ENCODE measurements at places on chromosomes 6 and 20.
A peak's percentile ranks its signal among the peaks of the same experiment; 100 is the strongest.

DNA sequence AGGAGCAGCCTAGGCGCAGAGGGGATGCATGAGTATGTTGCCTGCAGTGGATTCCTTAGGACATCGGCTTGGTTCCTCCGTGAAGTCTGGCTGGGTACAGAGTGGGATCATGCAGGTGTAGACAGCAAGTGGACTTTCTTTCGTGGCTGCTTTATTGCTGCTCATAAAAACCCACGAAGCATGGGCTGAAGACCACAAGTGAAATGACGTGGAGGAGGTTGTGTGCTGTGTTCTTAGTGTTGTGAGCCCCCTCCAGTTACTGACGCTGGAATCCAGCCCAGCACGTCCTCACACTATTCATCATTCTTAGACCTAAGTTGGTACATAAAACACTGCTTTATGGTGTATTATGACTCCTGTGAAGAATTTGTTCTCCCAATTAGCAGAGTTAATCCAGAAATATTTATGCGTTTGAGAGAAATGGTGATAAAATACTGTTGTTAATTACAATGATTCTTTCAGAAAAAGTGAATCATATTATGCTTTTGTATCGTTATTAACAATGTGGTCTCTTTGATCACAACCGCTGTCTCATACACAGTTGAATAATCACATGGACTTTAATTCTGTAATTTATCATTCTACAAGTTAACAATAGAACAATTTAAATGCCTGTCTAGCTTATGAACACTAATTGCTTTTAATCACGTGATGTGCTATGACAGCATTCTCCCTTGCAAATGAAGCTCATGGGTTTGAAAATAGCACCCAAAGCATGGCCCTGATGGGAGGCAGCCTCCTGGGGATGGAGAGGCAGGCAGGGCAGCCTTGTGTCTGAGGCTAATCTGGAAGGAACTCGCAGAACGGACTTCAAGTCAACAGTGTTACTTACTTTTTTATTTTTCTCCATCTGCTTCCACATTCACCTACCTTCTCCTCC lies 233.9 kb upstream of the SYNDIG1 start:
- no peak for DNase-seq

GRCh38 chr6:111038534-111039252 lies 48.6 kb upstream of the SLC16A10 start:
- DNase-seq = no peak

- DNase-seq = no peak
These were observed 117.6 kb upstream of the ZFP64 start for GRCh38 chr20:52309181-52309580.

- DNase-seq = peak; percentile 19
These were observed 106.1 kb downstream of the TFAP2C start for GRCh38 chr20:56735084-56735642.

- DNase-seq = no peak
These were observed 109.4 kb downstream of the TBXT start for GRCh38 chr6:166058064-166058739.

DNA sequence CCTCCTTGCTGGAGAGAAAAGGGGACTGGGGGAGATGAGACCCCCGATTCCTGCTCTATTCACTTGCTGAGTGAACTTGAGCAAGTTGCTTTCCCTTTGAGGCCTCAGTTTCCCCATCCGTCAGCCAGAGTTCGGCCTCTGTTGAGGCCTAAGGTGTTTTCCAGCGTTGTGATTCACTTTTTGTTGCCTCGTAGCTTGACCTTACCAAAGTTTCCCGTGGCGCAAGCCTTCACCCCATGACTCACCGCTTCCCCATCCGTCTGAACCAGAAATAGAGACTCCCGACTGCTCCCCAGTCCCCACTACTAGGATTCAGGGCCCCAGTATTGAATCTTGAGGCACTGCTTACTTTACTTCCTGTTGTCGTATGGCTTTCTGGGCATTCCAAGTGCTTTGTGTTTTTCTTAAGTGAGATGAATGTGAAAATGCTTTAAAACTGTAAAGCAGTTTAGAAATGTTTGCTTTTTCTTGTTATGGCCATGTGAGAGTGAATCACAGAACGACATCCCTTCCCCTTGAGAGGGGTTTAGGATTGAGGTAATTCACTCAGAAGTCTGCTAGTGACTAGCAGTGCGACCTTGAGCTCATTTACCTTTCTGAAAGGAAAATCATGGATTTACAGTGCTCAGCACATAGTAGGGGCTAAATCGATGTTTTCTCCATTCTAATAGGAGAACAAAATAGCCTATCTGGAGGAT lies 1.2 kb downstream of the CHMP4B start:
- no peak for DNase-seq

GRCh38 chr6:105519954-105520353 lies 117.1 kb upstream of the PREP start:
- no peak for DNase-seq

DNA sequence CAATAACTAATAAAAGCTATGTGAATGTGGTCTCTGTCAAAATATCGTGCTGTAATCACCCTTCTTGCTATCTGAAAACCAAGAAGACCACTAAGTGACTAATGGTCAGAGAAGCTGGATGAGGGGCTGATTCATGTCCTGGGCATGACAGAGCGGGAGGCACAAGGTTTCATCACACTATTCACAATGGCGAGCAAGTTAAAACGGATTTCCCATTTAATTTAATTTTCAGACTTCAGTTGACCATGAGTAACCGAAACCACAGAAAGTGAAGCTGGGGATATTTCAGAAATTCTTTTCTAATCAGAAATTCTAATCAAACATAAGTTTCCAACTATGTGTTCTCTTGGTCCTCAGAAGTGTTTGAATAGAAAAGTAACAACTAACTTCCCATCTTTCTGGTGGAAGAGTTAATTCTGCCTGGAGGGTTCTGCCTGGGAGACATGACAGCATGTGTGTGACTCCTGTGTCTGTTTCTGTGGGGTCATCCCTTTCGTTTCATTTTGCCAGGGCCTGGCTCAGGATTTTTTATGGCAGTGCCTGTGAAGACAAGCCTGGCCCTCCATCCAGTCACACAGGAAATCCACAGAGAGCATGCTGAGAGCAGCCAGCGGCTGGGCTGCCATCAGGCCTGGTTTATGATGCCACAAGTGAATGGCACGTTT lies 98.9 kb downstream of the FAM120B start:
- no peak for DNase-seq

DNA sequence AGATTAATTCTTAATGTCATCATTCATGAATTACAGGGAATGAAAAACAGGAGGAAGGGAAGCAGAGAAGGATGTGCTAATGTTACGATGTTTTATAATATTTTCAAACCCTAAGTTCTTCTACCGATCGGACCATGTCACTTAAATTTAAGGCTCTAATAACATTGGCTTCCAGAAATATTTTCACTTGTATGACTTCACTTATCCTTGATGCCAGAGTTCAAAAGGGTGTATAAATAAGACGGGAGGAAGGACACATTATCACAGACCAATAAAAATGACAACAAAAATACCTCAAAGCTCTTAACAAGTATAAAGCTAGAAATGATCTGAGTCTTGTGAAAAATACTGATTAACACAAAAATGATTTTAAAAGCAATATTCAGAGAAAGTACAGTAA lies 370.4 kb upstream of the CITED2 start:
- no peak for DNase-seq

DNA sequence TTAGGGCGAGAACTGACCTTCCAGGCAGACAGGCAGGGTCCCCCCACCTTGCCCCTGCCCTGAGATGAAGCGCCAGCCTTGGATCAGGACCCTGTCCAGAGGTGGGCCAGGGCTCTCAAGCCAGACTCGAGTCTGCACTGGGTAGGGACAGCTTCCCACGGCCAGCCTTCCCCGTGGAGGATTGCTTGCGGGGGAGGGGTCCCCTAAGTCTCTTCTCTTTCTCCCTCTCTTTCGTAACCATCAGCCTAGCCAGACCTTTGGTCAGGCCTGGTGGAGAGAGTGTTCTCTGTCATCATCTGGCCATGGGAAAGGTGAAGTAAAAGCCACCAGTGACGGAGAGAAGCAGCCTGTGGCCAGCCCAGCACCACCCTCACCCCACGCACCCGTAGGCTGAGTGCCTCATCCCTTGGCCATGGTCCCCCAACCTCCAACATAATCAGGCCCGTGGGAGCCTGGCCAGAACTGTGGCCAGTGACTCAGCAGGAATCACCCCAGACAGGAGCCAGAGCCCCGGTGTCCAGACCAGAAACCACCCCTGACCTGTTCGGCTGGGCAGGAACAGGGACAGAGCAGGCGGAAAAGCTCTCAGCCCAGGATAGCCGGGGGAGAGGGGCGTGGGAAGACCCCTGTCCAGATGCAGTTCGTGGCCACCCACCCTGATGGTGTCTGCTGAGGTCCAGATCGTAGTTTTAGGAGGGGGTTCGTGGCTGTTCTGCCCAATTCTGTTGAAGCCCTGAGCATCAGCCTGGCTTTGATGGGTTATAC lies 47.1 kb downstream of the SNAI1 start:
- no peak for DNase-seq

- DNase-seq = no peak
These were observed 41.0 kb upstream of the MRPS18A start for GRCh38 chr6:43728586-43728985.

DNA sequence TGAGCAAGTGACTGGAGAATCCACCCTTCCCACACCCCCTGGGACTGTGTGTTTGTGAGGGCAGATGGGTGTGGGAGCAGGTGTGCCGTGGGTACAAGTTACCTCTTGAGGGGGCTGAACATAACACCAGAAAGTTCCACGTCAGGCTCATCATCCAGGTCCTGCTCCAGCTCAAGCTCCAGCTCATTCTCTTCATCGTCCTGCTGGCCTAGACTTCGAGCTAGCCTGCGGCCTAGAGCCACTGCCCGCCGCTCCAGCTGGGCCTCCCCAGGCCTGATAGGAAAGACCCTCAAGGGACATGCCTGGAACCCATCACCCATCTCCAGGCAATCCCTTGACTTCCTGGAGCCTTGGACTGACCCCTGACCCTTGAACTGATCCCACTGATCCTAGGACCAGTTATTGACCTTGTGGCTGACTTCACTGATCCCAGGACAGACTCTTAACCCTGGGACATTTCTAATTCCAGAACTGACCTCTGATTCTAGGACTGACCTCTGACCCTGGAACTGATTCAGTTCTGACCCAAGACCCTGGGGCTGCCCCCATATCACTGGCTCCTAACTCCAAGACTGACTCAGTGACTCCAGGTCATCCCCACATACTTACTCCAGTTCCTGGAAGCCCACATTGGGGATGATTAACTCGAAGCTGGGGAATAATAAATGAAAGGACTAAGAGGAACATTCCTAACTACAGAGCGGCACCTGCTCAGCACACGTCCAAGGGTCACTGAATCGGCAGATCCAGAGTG lies 11.8 kb upstream of the SPAG4 start:
- DNase-seq = no peak

Data from DMS153 (cell line).